ENCODE measurements at places on chromosomes 1 and 21. TPM values are rescaled to one million over a fixed set of nuclear protein-coding genes. Genes with fewer than 3 reads are reported as not detected.

GRCh38 chr1:29202053-29202452 is 20.4 kb upstream of the SRSF4 start:
- no peak overlapping the region for H3K27ac ChIP-seq
- no peaks in the 10 kb centered on the region for H3K27me3 ChIP-seq

The LCE3D gene
- not detected for total RNA-seq

GRCh38 chr1:181152892-181153633 is 64.6 kb downstream of the IER5 start:
- peaks cover 4% of the 10 kb centered on the region for H3K4me1 ChIP-seq
- H3K27me3 ChIP-seq = no peaks in the 10 kb centered on the region
- no peak overlapping the region for H3K4me3 ChIP-seq
- no peak for DNase-seq

The DENND2D gene
- total RNA-seq = 0.58 TPM

The TRPM2 gene
- 0.28 TPM for total RNA-seq

The EXOSC10 gene
- total RNA-seq = 77.3 TPM

GRCh38 chr1:59720326-59721115 is 94.2 kb upstream of the HOOK1 start:
- H3K4me3 ChIP-seq = no peak overlapping the region
- no peak overlapping the region for H3K27ac ChIP-seq
- H3K4me1 ChIP-seq = peaks cover 6% of the 10 kb centered on the region
- DNase-seq = no peak
- no peaks in the 10 kb centered on the region for H3K27me3 ChIP-seq

The TMEM200B gene
- 11.0 TPM for total RNA-seq

The MYOC gene
- total RNA-seq = not detected

The PEA15 gene
- 78.8 TPM for total RNA-seq

DNA sequence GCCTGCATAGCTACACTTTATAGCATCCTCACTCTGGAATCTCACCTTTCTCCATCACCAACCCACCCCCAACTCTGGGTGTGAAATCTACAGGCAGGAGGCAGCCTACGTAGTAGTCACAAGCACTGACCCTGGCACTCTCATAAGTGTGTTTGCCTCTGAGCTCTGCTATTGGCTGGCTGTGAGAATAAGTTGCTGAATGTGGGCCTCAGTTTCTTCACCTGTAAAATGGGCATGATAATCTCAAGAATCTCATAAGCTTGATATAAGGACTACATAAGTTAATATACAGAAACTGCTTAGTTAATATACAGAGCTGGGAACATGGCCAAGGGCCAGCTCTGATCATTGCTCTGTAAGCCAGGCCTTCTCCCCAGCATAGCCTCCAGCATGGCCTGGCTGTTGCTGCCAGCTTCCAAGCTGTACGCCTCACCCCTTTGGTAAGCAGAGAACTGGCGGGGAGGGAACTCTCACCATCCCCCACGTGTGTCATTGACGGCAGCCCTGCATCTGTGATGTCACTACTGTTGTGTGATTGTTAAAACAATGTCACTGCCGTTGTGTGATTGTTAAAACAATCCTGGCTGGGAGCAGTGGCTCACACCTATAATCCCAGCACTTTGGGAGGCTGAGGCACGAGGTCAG is 53.3 kb downstream of the SYF2 start:
- no peaks in the 10 kb centered on the region for H3K27me3 ChIP-seq
- no peak for DNase-seq
- H3K4me3 ChIP-seq = no peak overlapping the region
- no peaks in the 10 kb centered on the region for H3K4me1 ChIP-seq

The CD2 gene
- not detected for total RNA-seq

The SFN gene
- total RNA-seq = 4.0 TPM

GRCh38 chr1:224182057-224182865 is 779 bp upstream of the DEGS1 start:
- H3K4me3 ChIP-seq = peak overlapping the region; percentile 92
- no peak for DNase-seq
- H3K36me3 ChIP-seq = no peaks in the 10 kb centered on the region

The CD1D gene
- 0.92 TPM for total RNA-seq

DNA sequence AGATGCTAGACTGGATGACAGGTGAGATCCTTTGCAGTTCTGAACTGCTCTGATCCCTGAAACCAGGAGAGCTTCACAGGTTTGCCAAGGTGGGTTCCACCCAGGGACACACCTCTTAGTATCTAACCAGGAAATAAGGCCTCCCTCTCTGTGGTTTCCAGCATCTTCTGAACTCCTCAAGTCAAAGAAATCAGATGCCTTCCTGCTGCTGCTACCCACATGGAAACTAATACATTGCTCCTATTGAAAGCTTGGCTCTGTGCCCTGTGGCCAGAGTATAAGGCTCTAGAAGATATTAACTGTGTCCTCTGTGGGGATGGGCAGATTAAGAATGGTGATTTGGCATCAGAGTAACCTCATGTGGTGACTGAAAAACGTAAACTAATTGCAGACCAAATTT is 75.0 kb upstream of the MRPS6 start:
- no peak overlapping the region for H3K4me3 ChIP-seq
- no peak overlapping the region for H3K27ac ChIP-seq
- DNase-seq = no peak

GRCh38 chr1:33792651-33793050 is 71.2 kb upstream of the HMGB4 start:
- peaks cover 6% of the 10 kb centered on the region for H3K36me3 ChIP-seq
- no peak for DNase-seq
- H3K4me1 ChIP-seq = no peaks in the 10 kb centered on the region
- H3K27me3 ChIP-seq = no peaks in the 10 kb centered on the region
- H3K4me3 ChIP-seq = no peak overlapping the region

DNA sequence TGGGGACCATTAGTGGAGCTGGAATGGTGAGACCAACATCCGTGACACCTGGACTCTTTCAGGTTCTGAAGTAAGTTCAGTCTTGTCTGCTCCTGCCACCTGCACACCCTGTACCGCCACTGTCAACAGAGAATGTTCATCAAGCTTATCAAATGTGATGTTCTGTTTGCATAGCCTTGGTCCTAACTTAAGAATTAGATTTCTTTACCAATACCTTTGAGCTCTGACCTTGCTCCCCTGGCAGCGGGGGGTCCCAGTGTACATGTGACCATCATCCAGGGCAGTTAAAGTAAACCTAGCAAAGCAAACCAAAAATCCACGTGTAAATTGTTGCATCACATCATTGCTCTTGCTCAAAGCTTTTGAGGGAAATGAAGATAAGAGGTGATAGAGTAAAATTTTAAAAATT is 14.5 kb downstream of the SLC25A33 start:
- no peak for DNase-seq
- H3K4me1 ChIP-seq = no peaks in the 10 kb centered on the region
- peaks cover 45% of the 10 kb centered on the region for H3K36me3 ChIP-seq
- H3K4me3 ChIP-seq = no peak overlapping the region

DNA sequence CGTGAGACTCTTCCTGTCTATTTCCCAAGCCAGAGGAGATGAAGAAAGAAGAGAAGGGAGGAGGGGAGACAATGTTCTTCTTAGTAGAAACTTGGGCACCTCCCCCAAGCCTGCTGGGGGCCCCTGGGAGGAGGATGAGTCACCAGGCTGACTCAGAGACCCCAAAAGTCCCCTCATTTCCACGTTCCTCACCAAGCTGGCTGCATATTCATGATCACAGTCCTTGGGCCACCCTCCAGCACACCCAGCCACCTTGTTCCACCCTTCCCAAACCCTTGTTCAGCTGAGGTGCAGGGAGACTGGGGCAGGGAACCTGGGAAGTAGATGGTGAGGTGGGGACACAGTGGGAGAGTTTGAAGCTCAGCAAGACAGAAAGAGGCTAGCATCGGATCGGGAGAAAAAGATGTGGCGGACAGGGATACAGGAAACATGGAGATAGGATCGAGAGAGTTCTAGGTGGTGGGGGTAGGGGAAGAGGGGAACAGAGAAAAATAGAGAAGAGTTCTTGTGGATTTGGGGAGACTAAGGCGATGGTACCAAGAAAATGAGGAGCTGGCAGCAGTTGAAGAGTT is 712 bp downstream of the RAB13 start:
- H3K4me3 ChIP-seq = peak overlapping the region; percentile 83
- DNase-seq = peak; percentile 57
- peaks cover 18% of the 10 kb centered on the region for H3K36me3 ChIP-seq
- H3K27ac ChIP-seq = peak overlapping the region; percentile 74

GRCh38 chr1:39576016-39576657 is 453 bp downstream of the PABPC4 start:
- H3K27me3 ChIP-seq = no peaks in the 10 kb centered on the region
- no peak for DNase-seq
- no peak overlapping the region for H3K27ac ChIP-seq
- H3K4me1 ChIP-seq = peaks cover 3% of the 10 kb centered on the region
- peak overlapping the region; percentile 75 for H3K4me3 ChIP-seq

The CYYR1 gene
- 37.9 TPM for total RNA-seq

The RBBP5 gene
- 21.5 TPM for total RNA-seq

The KCNK1 gene
- 10.8 TPM for total RNA-seq

- no peaks in the 10 kb centered on the region for H3K4me1 ChIP-seq
- no peaks in the 10 kb centered on the region for H3K27me3 ChIP-seq
- no peak overlapping the region for H3K27ac ChIP-seq
- DNase-seq = no peak
These were observed 105.8 kb downstream of the MAN1A2 start for GRCh38 chr1:117473063-117473462.

- H3K4me1 ChIP-seq = no peaks in the 10 kb centered on the region
- H3K36me3 ChIP-seq = peaks cover 72% of the 10 kb centered on the region
- no peak for DNase-seq
- no peak overlapping the region for H3K4me3 ChIP-seq
- H3K27me3 ChIP-seq = no peaks in the 10 kb centered on the region
These were observed 12.1 kb downstream of the SFPQ start for GRCh38 chr1:35180776-35181374.

GRCh38 chr1:33328817-33329216 is 7.9 kb upstream of the A3GALT2 start:
- H3K4me3 ChIP-seq = no peak overlapping the region
- H3K36me3 ChIP-seq = peaks cover 4% of the 10 kb centered on the region
- H3K27me3 ChIP-seq = no peaks in the 10 kb centered on the region
- no peak for DNase-seq
- H3K4me1 ChIP-seq = no peaks in the 10 kb centered on the region
- no peak overlapping the region for H3K27ac ChIP-seq

The PHACTR4 gene
- total RNA-seq = 57.8 TPM

- H3K4me3 ChIP-seq = no peak overlapping the region
- H3K27ac ChIP-seq = no peak overlapping the region
- H3K4me1 ChIP-seq = no peaks in the 10 kb centered on the region
- DNase-seq = no peak
- H3K36me3 ChIP-seq = no peaks in the 10 kb centered on the region
These were observed 709.4 kb downstream of the MATN1 start for GRCh38 chr1:30014031-30014430.

- H3K27ac ChIP-seq = no peak overlapping the region
- H3K27me3 ChIP-seq = no peaks in the 10 kb centered on the region
- no peaks in the 10 kb centered on the region for H3K36me3 ChIP-seq
- peaks cover 11% of the 10 kb centered on the region for H3K4me1 ChIP-seq
- peak; percentile 91 for DNase-seq
These were observed 11.6 kb downstream of the TINAGL1 start for GRCh38 chr1:31587720-31588423.

The SPRR4 gene
- not detected for total RNA-seq

The LRRN2 gene
- total RNA-seq = 2.5 TPM

DNA sequence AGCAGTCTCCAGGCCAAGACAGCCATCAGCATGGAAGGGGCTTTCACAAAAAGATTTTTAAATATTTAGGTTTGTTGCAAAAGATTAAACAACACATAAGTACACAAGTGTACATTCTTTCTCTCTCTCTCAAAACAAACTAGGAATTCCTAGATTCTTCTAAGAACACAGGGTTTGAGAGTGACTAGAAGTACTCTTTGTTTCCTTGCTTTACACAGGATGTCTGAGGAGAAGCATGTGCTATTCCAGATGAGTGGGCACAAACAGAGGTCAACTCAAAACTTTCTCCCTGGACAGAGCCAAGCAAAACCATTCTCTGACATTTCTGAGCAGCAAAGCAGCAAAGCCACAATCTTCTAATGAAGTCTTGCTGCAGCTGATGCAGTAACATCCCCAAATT is 210.6 kb upstream of the HOOK1 start:
- H3K4me1 ChIP-seq = no peaks in the 10 kb centered on the region
- H3K4me3 ChIP-seq = no peak overlapping the region
- H3K27me3 ChIP-seq = no peaks in the 10 kb centered on the region

DNA sequence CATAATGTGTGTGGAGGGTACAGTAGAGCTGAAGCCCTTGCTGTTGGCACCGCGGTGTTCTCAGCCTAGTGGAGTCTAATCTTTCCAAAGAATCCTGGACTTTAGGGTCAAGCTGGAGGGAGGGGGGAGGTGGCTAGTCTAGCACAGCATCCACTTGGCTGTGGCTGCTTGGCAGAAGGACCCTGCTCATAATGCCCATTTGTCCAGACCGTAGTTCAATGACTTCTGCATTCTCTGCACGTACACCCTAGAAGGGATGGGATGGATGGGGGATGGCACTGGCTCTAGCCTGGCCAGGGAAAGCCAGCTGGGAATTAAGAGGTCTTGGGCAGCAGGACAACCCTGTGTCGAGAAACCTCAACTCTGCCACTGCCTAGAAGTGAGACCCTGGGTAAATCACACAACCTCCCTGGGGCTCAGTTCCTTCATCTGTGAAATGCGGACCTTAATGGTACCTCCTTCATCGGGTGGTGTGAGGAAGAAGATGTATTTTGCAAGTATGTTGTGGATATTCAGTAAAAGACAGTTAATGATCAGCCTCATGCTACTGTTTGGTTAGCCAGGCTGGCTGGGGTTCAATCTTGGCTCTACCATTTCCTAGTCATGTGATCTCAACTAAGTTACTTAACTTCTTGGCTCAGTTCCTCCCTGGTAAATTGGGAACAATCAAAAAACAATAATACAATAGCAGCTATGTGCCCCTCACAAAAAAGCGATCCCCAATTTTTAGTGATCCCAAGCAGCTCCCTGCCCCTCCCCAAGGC is 27.2 kb upstream of the CLIC4 start:
- no peaks in the 10 kb centered on the region for H3K27me3 ChIP-seq
- H3K4me3 ChIP-seq = no peak overlapping the region
- H3K4me1 ChIP-seq = no peaks in the 10 kb centered on the region
- H3K27ac ChIP-seq = no peak overlapping the region
- no peak for DNase-seq

DNA sequence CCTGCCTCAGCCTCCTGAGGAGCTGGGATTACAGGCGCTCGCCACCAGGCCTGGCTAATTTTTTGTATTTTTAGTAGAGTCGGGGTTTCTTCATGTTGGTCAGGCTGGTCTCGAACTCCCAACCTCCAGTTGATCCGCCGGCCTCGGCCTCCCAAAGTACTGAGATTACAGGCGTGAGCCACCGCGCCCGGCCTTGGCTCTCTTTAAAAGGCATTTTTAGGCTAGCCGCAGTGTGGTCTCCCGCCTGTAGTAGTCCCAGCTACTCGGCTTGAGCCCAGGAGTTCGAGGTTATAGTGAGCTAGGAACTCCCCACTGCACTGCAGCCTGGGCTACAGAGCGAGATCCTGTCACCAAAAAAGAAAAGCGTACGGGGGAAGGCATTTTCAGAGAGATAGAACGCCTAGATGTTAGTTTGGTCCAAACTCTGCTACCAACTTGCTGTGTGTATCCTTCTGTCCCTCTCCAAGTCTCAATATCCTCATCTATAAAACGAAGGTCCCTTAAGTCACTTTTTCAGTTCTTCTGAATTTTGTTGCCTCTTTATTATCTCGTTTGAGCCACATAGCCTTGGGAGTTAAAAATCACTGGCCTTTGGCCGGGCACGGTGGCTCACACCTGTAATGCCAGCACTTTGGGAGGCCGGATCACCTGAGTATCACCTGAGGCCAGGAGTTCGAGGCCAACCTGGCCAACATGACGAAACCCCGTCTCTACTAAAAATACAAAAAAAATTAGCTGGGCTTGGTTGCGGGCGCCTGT is 734 bp downstream of the MED18 start:
- H3K27me3 ChIP-seq = no peaks in the 10 kb centered on the region
- H3K4me3 ChIP-seq = peak overlapping the region; percentile 74
- no peak for DNase-seq

The DUSP23 gene
- total RNA-seq = 45.8 TPM

Measured in H1 (cell line).